ENCODE measurements at places on chromosomes 11 and 22.
A peak's percentile ranks its signal among the peaks of the same experiment; 100 is the strongest.

- DNase-seq, result peak; percentile 4
These were observed 290.3 kb upstream of the API5 start for GRCh38 chr11:43021466-43021865.

- DNase-seq, result no peak
These were observed 22.8 kb downstream of the USP35 start for GRCh38 chr11:78211565-78211964.

GRCh38 chr11:34575671-34576070, 45.2 kb upstream of the EHF start:
- no peak for DNase-seq

GRCh38 chr11:3885855-3886254, 30.4 kb downstream of the STIM1 start:
- DNase-seq, result no peak

- no peak for DNase-seq
These were observed 760.2 kb downstream of the DLG2 start for GRCh38 chr11:84866922-84867321.

GRCh38 chr11:94946812-94947211, 26.5 kb downstream of the CWC15 start:
- DNase-seq, result no peak

DNA sequence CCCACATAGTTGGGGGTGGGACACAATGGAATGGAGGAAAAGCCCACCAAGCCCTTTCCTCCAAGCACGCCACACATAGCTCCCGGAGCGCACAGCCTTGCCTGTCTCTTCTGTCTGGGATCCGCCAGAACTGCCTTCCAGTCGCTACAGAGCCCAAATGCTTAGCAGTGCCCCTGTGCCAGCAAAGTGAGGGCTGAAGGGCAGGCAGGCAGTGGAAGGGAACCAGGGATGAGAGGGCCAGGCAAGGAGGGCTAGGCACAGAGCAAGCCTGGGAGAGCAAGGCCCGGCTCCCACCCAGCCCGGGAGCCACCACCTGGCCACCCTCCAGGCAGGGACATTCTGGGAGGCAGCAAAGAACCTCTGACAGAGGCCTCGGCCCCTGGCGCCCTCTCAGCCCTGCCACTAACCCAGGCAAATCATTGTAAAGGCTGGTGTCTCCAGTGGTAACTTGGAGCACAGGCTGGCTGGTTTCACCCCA, 32.5 kb downstream of the PPP2R1B start:
- DNase-seq, result no peak

DNA sequence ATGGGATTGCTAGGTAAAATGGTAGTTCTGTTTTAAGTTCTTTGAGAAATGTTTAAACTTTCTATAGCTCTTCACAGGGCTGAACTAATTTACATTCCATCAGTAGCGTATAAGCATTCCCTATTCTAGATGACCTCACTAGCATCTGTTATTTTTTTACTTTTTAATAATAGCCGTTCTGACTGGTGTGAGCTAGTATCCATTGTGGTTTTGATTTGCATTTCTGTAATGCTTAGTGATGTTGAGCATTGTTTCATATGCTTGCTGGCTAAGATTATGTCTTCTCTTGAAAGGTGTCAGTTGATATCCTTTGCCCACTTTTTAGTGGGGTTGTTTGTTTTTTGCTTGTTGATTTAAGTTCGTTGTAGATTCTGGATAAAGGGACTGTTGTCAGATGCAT, 35.9 kb downstream of the MMP27 start:
- no peak for DNase-seq

DNA sequence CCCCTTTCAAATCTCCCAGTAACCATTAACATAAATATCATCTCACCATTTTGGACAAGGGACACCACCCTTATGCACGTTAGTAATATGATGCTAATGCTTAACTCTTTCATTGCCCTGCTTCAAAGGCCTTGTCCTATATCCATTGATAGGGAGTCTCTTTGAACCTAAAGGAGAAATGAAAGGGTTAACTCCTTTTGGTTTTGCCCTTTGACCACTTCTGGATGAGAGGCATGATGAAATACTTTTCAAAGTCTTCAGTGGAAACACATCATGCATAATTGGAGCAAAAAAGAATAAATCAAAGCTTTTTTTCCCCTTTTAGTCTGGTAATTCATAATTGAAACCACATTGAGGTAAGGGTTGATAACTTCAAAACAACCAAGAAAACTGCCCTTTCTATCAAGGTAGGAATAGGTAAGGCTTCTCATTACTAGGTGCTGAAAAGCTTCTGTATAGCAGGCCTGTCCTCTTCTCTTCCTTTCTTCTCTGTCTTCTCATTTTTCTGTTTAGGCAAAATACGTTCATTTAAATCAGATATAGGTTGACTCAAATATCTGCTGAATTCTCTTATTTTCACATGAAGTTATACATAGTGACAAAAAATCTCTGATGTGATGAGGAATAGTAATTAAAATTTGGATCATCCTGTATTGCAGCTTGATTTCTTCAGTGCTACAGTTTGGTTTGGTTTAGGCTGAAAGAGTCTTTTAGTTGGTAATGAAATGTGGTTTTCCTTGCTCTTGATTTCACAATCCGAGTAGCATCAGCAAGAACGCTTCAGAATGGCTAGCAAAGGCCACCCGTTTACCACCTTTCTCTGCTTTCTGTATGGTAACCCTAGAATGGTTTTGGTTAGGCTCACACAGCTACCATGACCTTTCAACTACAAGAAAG, 94.8 kb downstream of the EXT2 start:
- DNase-seq, result no peak

DNA sequence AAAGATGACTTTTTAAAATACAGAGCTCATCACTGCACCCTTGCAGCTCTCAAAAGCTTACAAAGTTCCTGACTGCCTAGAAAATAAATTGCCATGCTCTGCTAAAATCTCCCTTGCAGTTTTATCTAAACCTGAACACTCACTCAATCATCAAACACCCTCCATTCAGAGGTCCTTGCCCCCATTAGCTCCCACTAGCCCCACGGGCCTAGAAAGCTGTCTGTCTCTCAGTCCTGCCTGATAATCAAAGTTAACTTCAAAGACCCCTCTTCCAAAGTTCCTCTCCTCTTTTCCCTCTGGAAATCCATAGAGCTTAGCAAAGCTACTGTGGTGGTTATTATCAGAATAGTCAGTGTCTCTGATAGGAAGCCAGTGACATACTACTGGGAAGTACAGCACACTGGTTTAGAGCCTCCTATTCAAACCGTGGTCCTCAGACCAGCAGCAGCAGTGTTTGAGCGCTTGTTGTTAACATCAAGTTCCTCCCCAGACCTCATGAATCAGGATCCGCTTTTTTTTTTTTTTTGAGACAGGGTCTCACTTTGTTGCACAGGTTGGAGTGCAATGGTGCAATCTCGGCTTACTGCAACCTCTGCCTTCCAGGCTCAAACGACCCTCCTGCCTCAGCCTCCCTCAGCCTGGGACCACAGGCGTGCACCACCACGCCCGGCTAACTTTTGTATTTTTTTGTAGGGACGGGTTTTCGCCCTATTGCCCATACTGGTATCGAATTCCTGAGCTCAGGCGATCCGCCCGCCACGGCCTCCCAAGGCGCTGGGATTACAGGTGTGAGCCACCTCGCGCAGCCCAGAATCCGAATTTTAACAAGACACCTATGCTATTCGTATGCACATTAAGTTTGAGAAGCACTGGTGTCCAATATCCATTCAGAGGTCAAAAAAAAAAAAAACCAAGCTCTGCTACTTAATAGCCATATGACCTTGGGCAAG, 1.2 kb downstream of the NDUFC2 start:
- DNase-seq, result peak; percentile 7

DNA sequence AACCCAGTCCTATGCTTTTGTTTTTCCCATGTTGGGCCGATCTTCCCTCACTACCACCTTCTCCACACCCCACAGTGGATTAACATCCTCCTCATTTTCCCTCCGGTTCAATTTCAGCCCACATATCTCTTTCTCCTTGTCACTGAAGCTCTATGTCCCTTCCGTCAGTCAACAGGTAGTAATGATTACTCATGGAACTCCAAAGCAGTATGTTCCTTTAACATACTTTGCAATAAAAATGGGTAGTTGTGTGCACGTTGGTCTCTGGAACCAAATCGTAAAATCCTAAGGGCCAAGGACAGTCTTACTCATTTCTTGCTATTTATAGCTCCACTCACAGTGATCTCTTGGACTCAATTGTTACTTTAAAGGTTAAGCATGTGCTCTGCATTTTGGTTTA, 20.2 kb downstream of the AMOTL1 start:
- DNase-seq, result no peak

DNA sequence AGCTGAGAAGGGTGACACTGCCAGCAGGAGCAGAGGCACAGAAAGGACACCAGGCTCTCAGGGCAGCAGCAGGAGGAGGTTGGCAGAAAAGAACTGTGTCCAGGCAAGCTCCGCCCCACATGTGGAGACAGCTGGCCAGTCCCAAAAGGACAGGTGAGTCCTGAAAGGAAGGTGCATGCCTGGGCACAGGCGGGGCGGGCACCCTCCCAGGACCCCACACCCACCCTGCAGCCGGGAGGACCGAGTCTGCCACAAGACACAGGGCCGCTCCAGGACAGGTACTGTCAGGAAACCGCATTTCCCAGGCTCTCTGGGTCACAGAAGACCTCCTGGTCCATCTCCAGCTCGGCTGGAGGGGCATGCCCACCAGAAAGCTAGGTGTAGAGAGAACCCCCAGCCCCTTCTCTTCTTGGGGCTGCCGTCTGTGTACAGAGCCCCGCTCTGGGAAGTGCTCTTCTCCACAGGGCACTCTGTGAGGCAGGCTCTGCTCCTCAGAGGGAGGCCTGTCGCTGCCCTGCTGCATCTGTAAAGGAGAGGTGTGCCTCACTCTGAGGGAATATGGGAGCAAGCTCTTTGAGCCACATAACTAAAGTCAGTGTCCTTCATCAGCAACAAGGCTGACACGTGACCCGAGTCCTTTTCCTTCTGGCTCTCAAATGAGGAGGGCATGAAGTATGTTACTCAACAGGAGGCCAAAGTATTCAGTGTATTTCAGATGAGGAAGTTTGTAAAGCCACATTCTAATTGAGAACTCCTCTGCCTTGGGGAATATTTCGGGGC, 50.5 kb downstream of the CLTCL1 start:
- no peak for DNase-seq

- DNase-seq, result no peak
These were observed 19.0 kb downstream of the SMCO4 start for GRCh38 chr11:93524173-93524536.

- DNase-seq, result peak; percentile 35
These were observed 49.3 kb upstream of the MPPED2 start for GRCh38 chr11:30635401-30635989.

DNA sequence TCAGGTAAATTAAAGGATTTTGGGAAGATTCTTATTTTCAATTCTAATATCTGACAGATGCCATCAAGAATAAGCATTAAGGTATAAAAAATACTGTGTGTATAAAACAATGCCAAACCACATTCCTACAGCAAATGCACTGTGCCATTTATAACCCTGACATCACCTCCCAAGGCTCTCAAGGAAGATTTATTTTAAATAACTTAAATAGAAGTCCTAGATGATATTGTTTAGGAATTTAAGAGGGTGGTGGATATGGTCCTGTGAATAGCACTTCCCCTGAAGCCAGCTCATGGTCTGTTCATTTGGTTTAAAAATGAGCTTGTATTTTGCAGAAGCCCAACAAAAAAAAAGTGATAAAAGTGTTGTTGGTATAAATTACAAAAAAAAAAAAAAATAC, 32.1 kb downstream of the PPIL2 start:
- no peak for DNase-seq

DNA sequence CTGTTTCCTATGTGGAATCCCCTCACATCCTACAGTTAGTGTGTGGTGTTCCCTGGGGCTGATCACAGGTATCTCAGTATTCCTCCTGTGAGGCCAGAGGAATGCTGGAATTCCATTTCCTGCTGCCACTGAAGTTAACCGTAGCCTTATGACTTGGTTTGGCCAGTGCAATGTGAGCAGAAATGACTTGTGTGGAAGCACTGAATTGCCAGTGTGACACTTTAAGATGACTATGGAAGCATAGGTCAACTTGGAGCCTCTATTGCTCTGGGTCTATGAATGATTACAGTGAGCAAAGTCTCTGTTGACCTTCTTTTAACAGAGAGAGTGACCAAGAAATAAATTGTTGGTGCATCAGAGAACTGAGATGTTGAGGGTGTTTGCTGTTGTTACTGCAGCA, 16.5 kb downstream of the TBRG1 start:
- no peak for DNase-seq

DNA sequence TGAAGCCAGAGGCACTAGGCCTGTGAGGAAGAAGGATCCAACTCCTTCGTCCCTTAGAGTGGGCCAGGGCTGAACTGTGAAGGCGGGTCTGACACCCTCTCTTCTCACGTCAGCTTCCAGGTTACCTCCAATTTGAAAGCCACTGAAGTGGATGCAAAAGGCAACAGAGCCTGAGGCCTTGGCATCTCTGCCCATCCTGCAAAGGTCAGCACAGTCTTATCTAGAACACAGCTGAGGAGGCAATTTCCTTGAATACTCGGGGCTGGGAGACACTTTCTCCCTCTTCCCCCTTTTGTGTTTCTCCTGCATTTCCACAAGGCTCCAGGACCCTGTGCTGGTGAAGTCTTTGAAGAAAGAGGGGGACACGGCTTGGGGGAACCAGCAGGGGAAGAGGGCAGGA, 91.6 kb upstream of the PAX6 start:
- DNase-seq, result no peak

DNA sequence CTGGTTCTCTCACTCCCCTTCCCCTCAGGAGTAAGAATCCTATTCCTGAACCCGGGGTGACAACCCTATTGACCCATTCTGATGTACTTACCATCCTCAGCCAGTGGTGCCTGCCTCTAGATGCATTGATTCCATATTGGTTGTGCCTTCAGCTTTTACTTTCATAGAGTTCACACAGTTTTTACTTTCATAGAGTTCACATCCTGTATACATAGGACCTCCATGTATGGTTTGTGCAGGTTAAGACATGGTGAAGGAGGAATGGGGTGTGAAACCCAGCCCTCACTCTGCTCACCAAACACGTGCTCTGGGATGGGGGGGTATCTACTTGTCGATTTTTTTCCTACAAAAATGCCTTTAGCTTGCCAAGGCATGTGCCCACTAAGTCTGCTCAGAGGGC, 105.6 kb upstream of the TBCEL start:
- DNase-seq, result no peak

- no peak for DNase-seq
These were observed 45.7 kb downstream of the NAT10 start for GRCh38 chr11:34151166-34151565.

GRCh38 chr11:128411150-128411549, 176.2 kb downstream of the ETS1 start:
- no peak for DNase-seq

GRCh38 chr11:60985991-60986915, 14.8 kb downstream of the CD6 start:
- no peak for DNase-seq

GRCh38 chr22:29331213-29331612, 15.7 kb upstream of the RASL10A start:
- DNase-seq, result no peak

- DNase-seq, result no peak
These were observed 19.4 kb upstream of the CABP7 start for GRCh38 chr22:29700206-29700899.

GRCh38 chr22:35498026-35498800, 42.4 kb upstream of the RASD2 start:
- no peak for DNase-seq

- DNase-seq, result no peak
These were observed 12.6 kb downstream of the ZDHHC5 start for GRCh38 chr11:57680552-57680874.

- no peak for DNase-seq
These were observed at the start of gene OR6M1 for GRCh38 chr11:123806249-123806648. Gene OR6M1 (minus strand): TSS chr11:123806349. CDS start chr11:123806349, 0 bp downstream.

- no peak for DNase-seq
These were observed 5.9 kb upstream of the ACY3 start for GRCh38 chr11:67656278-67656922.

- DNase-seq, result peak; percentile 4
These were observed 223.8 kb downstream of the BLID start for GRCh38 chr11:121892131-121892681.

GRCh38 chr22:16955678-16956210, 52.3 kb downstream of the GAB4 start:
- peak; percentile 3 for DNase-seq

All from renal pelvis (tissue), 12 donors.